ENCODE measurements at places on chromosomes 6 and 20.

DNA sequence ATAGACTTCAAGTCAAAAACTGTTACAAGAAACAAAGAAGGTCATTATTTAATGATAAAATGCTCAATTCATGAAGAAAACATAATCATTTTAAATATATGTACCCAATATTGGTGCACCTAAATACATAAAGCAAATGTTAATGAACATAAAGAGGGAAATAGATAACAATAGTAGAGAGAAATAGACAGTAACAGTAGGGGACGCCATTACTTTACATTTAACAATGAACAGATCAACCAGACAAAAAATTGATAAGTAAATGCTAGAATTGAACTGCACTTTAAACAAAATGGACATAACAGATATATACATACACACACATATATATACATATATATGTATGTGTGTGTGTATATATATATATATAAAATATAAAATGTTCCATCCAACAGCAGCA is 37.4 kb downstream of the IL22RA2 start:
- H3K36me3 ChIP-seq: no peaks in the 10 kb centered on the region
- H3K4me1 ChIP-seq: no peaks in the 10 kb centered on the region
- H3K27me3 ChIP-seq: no peaks in the 10 kb centered on the region
- no peak overlapping the region for H3K4me3 ChIP-seq
- DNase-seq: no peak

GRCh38 chr6:40634429-40634828 is 47.3 kb upstream of the LRFN2 start:
- no peak overlapping the region for H3K4me3 ChIP-seq
- H3K36me3 ChIP-seq: no peaks in the 10 kb centered on the region
- no peaks in the 10 kb centered on the region for H3K27me3 ChIP-seq
- no peaks in the 10 kb centered on the region for H3K4me1 ChIP-seq
- no peak for DNase-seq

- H3K4me1 ChIP-seq: no peaks in the 10 kb centered on the region
- no peak overlapping the region for H3K4me3 ChIP-seq
- H3K36me3 ChIP-seq: no peaks in the 10 kb centered on the region
- H3K27me3 ChIP-seq: peaks cover 6% of the 10 kb centered on the region
- no peak for DNase-seq
- H3K27ac ChIP-seq: no peak overlapping the region
These were observed 19.6 kb downstream of the RPP21 start for GRCh38 chr6:30364591-30364990.

DNA sequence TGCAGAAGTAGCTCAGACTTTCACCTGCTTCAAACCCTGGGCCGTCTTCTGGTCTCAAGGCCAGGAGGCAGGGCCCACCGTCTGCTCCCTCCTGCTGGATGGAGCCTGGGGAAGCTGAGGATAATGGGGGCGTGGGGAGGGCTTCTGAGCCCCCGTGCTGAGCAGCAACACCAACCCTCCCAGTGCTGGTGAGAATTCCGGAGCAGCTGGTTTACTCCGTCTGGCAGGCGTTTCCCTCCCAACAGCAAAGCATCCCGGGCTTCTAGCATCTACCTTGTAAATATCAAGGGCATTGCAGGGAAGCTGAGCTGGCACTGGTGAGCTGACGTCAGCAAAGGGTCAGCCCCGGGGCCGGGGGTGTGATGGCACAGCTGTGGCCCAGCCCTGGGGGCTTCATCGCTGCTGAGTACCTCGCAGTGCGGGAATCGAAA is 16.8 kb upstream of the CHRNA4 start:
- no peak overlapping the region for H3K27ac ChIP-seq
- H3K27me3 ChIP-seq: peaks cover 16% of the 10 kb centered on the region
- H3K36me3 ChIP-seq: no peaks in the 10 kb centered on the region
- DNase-seq: no peak
- H3K4me3 ChIP-seq: no peak overlapping the region

- H3K4me3 ChIP-seq: no peak overlapping the region
- H3K4me1 ChIP-seq: peaks cover 23% of the 10 kb centered on the region
- no peak overlapping the region for H3K27ac ChIP-seq
- H3K27me3 ChIP-seq: no peaks in the 10 kb centered on the region
- peaks cover 8% of the 10 kb centered on the region for H3K36me3 ChIP-seq
- no peak for DNase-seq
These were observed 28.9 kb downstream of the TBC1D7 start for GRCh38 chr6:13299403-13299821.

DNA sequence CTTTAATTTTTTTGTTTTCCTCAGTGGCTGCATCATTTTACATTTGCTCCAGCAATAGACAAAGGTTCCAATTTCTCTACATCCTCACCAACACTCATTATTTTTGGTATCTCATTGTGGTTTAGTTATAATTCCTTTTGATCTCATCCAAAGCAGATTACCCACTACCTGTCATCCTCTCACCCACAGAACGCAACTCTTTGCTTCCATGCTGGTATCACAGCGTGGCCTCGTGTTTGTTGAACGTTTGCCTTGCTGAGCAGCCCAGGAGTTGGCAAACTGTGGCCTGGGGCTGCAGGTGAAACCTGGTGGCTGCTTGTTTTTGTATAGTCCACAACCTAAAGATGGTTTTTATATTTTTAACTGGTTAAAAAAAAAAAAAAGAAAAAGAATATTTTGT is 181.9 kb downstream of the BCAS1 start:
- no peak for DNase-seq
- no peak overlapping the region for H3K27ac ChIP-seq
- no peak overlapping the region for H3K4me3 ChIP-seq
- no peaks in the 10 kb centered on the region for H3K36me3 ChIP-seq

GRCh38 chr6:32164295-32164694 is at the start of gene EGFL8:
Gene EGFL8, plus strand, starts transcription at chr6:32164595. Its CDS starts 1,571 bp downstream, at chr6:32166166.
- H3K36me3 ChIP-seq: peaks cover 35% of the 10 kb centered on the region
- no peaks in the 10 kb centered on the region for H3K4me1 ChIP-seq
- no peak for DNase-seq
- no peaks in the 10 kb centered on the region for H3K27me3 ChIP-seq
- H3K27ac ChIP-seq: peak within 1 kb of the TSS; percentile 26

GRCh38 chr6:168390749-168391420 is 50.1 kb upstream of the SMOC2 start:
- H3K4me1 ChIP-seq: no peaks in the 10 kb centered on the region
- no peak for DNase-seq
- H3K36me3 ChIP-seq: no peaks in the 10 kb centered on the region
- H3K4me3 ChIP-seq: no peak overlapping the region
- no peak overlapping the region for H3K27ac ChIP-seq

GRCh38 chr6:40860443-40860842 is 178.6 kb downstream of the UNC5CL start:
- no peak overlapping the region for H3K27ac ChIP-seq
- no peaks in the 10 kb centered on the region for H3K27me3 ChIP-seq
- no peak overlapping the region for H3K4me3 ChIP-seq
- no peaks in the 10 kb centered on the region for H3K36me3 ChIP-seq
- H3K4me1 ChIP-seq: no peaks in the 10 kb centered on the region
- DNase-seq: no peak

GRCh38 chr20:848193-848592 is 14.7 kb downstream of the FAM110A start:
- H3K27me3 ChIP-seq: no peaks in the 10 kb centered on the region
- H3K27ac ChIP-seq: no peak overlapping the region
- peaks cover 13% of the 10 kb centered on the region for H3K4me1 ChIP-seq

DNA sequence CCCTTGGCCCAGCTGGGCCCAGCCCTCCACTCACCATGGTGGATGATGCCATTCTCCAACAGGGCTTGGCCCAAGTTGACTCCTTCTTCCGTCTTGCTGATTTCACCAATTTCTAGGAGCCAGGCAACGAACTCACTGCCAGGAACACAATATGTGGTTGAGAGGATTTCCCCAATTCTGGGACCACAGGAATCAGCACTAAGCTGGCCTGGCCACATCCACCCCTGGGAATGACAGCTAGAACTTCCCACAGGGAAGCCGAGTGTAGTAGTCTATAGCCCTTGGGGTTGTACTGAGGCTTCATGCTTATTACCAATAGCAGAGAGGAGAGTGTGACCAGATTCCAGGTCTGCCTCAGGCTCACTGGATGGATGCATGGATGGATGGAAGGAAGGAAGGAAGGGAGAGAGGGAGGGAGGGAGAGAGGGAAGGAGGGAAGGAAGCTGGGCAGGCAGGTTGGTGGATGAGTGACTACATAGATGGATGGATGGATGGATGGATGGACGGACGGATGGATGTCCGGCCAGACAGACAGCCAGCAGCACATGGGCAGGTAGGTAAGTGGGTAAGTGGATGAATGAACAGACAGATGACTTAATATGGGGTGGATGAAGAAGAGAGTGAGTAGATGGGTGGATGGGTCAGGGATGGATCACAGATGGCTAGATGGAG is 146.5 kb downstream of the PREX1 start:
- H3K36me3 ChIP-seq: no peaks in the 10 kb centered on the region
- H3K27ac ChIP-seq: peak overlapping the region; percentile 69
- no peaks in the 10 kb centered on the region for H3K27me3 ChIP-seq
- DNase-seq: no peak
- H3K4me3 ChIP-seq: no peak overlapping the region
- peaks cover 47% of the 10 kb centered on the region for H3K4me1 ChIP-seq

DNA sequence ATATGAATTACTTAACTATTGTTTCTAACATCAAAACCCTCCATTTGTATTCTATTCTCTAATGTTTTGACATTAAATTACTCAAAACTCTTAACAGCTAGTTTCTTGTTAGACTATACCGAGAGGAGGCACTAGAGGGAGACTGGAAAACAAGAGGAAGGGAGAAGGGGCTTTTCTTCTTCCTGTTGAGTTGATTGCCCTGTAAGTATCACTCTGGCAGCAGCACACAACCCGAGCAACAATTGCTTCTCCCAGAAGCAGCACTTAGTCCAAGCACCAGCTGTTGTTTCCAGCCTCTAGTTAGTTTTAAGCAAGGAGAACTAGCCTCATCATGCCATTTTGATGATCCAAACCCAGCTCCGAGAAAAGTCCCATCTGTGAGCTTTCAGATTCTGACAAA is 603.8 kb downstream of the PRKN start:
- H3K4me3 ChIP-seq: no peak overlapping the region
- H3K27me3 ChIP-seq: no peaks in the 10 kb centered on the region
- peak; percentile 33 for DNase-seq

- no peak for DNase-seq
- H3K4me3 ChIP-seq: no peak overlapping the region
- no peaks in the 10 kb centered on the region for H3K4me1 ChIP-seq
- no peak overlapping the region for H3K27ac ChIP-seq
These were observed 78.1 kb upstream of the FLRT3 start for GRCh38 chr20:14415467-14415866.

GRCh38 chr6:122007339-122007738 is 392.1 kb upstream of the HSF2 start:
- H3K4me1 ChIP-seq: peaks cover 17% of the 10 kb centered on the region
- H3K4me3 ChIP-seq: no peak overlapping the region
- no peaks in the 10 kb centered on the region for H3K27me3 ChIP-seq
- H3K36me3 ChIP-seq: no peaks in the 10 kb centered on the region

DNA sequence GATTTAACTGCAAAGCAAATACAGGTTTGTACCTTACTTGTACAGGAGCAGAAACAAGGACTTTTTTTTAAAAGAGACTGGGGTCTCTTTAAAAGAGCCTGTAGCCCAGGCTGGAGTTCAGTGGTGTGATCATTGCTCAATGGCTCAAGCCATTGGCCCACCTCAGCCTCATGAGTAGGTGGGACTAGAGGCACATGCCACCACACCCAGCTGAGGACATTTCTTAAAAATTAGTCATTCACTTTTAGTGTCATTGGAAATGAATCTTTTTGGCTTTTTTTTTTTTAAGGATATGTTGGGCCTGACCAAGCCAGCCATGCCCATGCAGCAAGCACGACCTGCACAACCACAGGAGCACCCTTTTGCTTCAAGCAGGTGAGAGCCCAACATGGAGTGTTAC is 16.9 kb downstream of the SEC23B start:
- no peak overlapping the region for H3K27ac ChIP-seq
- peaks cover 68% of the 10 kb centered on the region for H3K36me3 ChIP-seq
- H3K27me3 ChIP-seq: no peaks in the 10 kb centered on the region
- DNase-seq: no peak

DNA sequence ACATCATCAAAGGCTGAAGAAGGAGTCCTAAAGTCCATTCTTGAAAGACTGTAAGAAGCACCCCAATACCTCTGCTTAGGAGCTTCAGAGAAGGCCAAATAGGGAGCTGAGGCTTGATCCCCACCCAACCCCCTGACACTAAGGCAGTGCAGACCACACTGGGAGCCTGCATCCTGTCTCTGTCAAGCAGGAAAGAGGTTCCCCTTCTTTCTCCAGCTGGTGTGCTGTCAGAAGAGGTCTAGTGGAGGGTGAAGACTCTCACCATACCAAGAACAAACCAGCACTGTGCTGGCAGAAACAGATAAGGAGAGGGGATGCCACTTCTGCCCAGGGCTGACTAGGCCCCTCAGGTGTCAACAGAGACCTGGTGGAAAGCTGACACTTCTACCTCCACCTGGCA is 19.9 kb downstream of the GZF1 start:
- H3K4me1 ChIP-seq: peaks cover 8% of the 10 kb centered on the region
- DNase-seq: no peak
- H3K27ac ChIP-seq: no peak overlapping the region
- H3K36me3 ChIP-seq: peaks cover 6% of the 10 kb centered on the region
- no peaks in the 10 kb centered on the region for H3K27me3 ChIP-seq

- no peaks in the 10 kb centered on the region for H3K4me1 ChIP-seq
- no peaks in the 10 kb centered on the region for H3K27me3 ChIP-seq
- H3K4me3 ChIP-seq: no peak overlapping the region
- no peak for DNase-seq
- H3K36me3 ChIP-seq: no peaks in the 10 kb centered on the region
These were observed 227.9 kb downstream of the PTPRT start for GRCh38 chr20:42961771-42962170.

- H3K36me3 ChIP-seq: no peaks in the 10 kb centered on the region
- no peak overlapping the region for H3K4me3 ChIP-seq
- peaks cover 12% of the 10 kb centered on the region for H3K4me1 ChIP-seq
- no peak overlapping the region for H3K27ac ChIP-seq
- no peaks in the 10 kb centered on the region for H3K27me3 ChIP-seq
These were observed 129.2 kb downstream of the BCKDHB start for GRCh38 chr6:80235647-80236046.
